ENCODE measurements at places on chromosomes 2 and 18.

DNA sequence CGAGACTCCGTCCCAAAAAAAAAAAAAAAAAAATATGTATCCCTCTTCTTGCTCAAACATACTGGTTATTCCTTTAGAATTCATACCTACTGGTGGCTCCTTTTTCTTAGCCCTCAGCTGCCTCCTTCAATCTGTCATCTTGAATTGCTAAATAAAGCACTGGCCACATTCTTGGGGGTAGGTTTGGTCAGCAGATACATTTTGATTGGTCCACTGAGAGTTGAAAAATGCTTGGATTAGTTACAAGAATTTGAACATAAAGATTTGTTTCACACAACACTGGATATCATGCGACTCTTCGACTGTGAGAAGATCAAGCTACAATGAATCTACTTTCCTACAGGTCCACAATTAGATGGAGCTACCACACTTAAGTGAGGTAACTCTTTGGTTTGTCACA, 906.1 kb upstream of the SLC39A10 start:
- DNase-seq = no peak

DNA sequence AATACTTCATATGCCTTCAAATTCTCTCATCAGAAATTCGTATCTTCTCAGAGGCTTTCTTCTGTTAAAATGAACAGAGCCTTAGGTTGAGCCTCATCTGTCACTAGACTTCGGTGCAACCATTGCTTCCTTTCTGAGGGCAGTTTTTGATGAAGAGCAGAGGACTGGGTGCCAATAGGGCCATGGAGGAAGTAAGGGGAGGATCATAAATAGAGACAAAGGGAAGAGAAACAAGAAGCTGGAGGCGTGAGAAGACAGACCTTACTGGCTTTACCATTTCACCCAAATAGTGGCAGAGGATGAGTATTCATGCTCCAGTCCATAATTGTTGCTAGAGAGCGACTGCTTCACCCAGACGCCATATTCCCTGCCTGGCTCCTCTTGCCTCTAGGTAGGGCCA, 215.6 kb upstream of the PKDCC start:
- DNase-seq = no peak

DNA sequence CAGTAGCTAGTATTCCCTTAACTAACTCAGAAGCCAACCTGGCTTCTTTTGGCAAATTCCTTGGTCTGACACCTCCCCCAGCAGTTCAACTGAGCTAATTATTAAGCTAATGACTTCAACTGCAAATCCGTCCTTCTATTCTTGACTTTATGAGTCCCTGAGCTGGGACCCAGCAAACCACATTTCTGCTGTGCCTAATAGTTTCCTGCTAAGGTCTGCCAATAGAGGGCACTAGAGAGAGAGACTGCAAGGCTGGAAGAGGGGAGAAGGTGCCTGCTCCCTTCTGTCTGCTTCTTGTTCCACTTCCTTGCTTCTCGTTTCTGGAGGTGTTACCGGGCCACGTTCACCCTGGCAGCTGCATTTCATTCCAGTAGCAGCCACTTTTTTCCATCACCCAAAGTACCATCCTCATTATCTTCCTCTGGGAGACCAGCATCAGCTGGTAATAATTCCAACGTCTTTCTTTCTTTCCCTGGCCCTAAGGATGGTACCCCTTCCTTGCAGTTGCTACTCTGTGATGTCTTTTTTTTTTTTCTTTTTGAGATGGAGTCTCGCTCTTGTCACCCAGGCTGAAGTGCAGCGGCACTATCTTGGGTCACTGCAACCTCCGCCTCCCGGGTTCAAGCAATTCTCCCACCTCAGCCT, 352.0 kb downstream of the TNS1 start:
- peak; percentile 26 for DNase-seq

GRCh38 chr2:233414777-233415570, 60.7 kb downstream of the DGKD start:
- DNase-seq = peak; percentile 71

GRCh38 chr18:5456577-5457461, 87.0 kb downstream of the EPB41L3 start:
- DNase-seq = no peak

DNA sequence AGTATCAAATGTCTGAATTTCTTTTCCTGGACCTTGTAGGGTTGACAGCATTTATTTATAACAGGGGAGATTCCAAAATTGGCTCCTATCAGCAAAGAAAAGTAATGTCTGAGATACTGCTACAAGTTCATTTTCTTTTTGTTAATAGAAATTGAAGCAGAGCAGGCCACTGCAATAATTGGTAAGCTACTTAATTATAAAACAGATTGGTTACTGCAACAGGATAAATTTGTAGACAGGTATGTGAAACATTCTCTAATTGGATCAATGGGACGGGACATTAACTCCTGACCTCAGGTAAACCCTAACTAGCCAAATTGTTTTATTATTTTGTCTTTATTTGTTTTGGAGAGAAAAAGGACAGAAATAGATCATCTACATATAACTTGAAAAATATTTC, 20.5 kb downstream of the NIFK start:
- DNase-seq = no peak

- no peak for DNase-seq
These were observed 351.4 kb upstream of the CDH20 start for GRCh38 chr18:60981682-60982328.

DNA sequence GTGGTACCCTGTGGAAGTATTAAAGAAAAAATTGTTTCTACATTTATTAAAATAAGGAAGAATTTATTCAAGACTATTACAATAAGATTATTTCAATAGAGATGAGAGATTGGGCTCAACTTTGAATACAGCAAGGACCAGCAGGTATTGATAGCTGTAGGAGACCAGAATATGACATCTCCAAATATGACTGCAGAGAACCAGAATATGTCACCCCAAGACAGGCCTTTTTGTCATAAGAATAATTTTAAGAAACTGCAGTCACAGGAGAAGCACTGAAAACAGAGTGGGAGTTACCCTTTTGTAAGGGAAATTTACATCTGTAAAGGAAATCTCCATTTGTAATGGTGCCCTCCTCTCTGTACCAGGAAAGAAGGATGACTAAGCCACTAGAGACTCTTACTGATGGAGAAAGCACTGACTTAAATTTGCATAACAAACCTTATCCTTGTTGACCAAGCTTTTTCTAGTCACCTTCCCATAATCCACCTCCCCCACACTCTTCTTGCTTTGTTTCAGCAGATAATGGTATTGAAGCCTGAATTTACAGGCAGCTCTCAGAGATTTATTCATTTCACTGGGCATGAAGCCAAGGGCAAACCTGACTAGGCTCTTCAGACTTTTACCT, 145.1 kb upstream of the RMP24 start:
- peak; percentile 66 for DNase-seq

All from NCI-H2029 (cell line).